ENCODE measurements at places on chromosomes 2 and 18.
A peak's percentile ranks its signal among the peaks of the same experiment; 100 is the strongest.

DNA sequence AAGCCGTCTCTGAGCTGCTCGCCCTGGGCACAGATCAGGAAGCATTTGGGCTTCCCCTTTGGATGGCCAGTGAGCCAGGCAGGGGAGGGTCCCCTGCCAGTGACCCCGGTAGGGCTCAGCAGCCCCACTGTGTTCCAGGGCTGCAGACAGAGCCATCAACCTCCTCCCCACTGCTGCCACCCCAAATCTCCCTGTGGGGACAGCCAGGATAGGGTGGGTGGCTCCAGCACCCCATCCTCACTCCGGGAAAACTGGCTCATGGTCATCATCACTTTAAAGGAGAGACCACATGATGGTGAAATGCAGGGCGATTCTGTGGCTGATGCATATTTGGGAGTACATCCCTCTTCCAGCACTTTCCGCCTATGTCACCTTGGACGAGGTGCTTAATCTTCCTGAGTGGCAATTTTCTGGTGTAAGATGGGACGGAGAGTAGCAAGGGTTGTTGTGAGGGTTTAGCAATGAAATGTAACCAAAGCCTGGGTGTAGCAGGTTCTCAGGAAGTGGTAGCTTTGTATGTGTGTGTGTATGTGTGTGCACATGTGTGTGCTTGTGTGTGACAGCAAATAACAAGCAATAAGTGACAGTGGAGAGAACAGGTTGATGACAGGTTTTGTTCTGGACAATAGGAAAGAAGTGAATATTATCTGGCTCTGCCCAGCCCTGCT lies 61.8 kb downstream of the ACAA2 start:
- no peaks in the 10 kb centered on the region for H3K36me3 ChIP-seq
- no peak overlapping the region for H3K4me3 ChIP-seq
- H3K4me1 ChIP-seq, result no peaks in the 10 kb centered on the region
- no peaks in the 10 kb centered on the region for H3K27me3 ChIP-seq
- no peak for DNase-seq
- no peak overlapping the region for H3K27ac ChIP-seq

- no peak overlapping the region for H3K4me3 ChIP-seq
- no peak overlapping the region for H3K27ac ChIP-seq
- H3K4me1 ChIP-seq, result no peaks in the 10 kb centered on the region
- no peaks in the 10 kb centered on the region for H3K27me3 ChIP-seq
- no peaks in the 10 kb centered on the region for H3K36me3 ChIP-seq
These were observed 83.2 kb downstream of the TFCP2L1 start for GRCh38 chr2:121201796-121202195.

- no peaks in the 10 kb centered on the region for H3K4me1 ChIP-seq
- H3K36me3 ChIP-seq, result no peaks in the 10 kb centered on the region
- H3K27me3 ChIP-seq, result no peaks in the 10 kb centered on the region
These were observed 56.0 kb downstream of the DGKD start for GRCh38 chr2:233410196-233410760.

GRCh38 chr2:122451040-122451439 lies 695.6 kb downstream of the TSN start:
- H3K27ac ChIP-seq, result no peak overlapping the region
- no peaks in the 10 kb centered on the region for H3K27me3 ChIP-seq
- DNase-seq, result peak; percentile 27
- H3K4me3 ChIP-seq, result no peak overlapping the region

GRCh38 chr2:225996462-225996828 lies 596.9 kb downstream of the NYAP2 start:
- H3K27ac ChIP-seq, result no peak overlapping the region
- H3K4me3 ChIP-seq, result no peak overlapping the region
- no peak for DNase-seq
- H3K36me3 ChIP-seq, result no peaks in the 10 kb centered on the region
- H3K4me1 ChIP-seq, result no peaks in the 10 kb centered on the region

DNA sequence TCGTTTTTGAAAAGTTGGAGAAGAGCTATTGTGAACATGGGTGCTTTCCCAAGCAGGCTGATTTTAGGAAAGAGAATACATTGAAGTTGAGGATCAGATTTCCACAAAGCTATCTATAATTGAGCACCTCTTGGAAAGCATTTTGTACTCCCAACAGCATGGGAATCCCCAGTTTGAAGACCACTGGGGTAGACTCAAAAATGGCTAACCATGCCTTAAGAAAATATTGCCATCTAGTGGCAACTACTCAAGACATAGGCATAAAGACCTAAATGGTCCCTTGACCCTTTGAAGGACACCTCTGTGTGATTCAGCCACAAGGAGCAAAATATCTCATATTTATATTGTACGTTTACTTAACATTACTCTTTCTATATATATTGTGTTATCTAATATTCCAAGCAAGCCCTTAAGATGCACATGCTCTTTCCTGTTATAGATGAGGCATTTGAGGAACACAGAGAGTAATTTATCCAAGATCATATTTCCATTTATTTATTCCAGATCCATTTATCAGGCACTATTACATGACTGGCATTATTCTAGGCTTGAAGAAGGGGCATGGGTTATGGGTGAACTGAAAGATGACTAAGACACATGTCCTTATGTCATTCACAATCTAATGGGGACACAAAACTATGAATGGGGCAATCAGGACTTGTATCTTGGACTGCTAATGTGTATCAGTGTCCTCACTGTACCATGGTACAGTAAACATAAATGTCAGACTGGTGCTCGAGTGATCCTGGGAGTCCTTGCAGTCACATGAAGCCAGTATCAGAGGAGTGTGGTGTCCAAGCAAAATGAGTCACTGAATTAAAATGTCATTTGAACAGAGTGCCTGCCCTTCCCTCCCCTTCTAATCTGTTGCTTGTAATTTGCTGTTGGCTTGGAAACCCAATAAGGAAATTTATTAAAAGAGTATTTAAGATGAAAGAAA lies 121.0 kb upstream of the XPO1 start:
- no peaks in the 10 kb centered on the region for H3K36me3 ChIP-seq
- no peaks in the 10 kb centered on the region for H3K4me1 ChIP-seq
- DNase-seq, result peak; percentile 45
- no peak overlapping the region for H3K27ac ChIP-seq

GRCh38 chr2:48448274-48449061 lies 81.5 kb upstream of the STON1 start:
- H3K36me3 ChIP-seq, result no peaks in the 10 kb centered on the region
- H3K4me3 ChIP-seq, result no peak overlapping the region
- H3K27ac ChIP-seq, result no peak overlapping the region
- DNase-seq, result no peak

- peaks cover 4% of the 10 kb centered on the region for H3K4me1 ChIP-seq
- no peaks in the 10 kb centered on the region for H3K36me3 ChIP-seq
- no peak overlapping the region for H3K4me3 ChIP-seq
- no peak for DNase-seq
- no peaks in the 10 kb centered on the region for H3K27me3 ChIP-seq
- H3K27ac ChIP-seq, result no peak overlapping the region
These were observed 95.9 kb downstream of the FMNL2 start for GRCh38 chr2:152430876-152431275.

- no peaks in the 10 kb centered on the region for H3K27me3 ChIP-seq
- H3K4me1 ChIP-seq, result no peaks in the 10 kb centered on the region
- H3K36me3 ChIP-seq, result no peaks in the 10 kb centered on the region
- no peak for DNase-seq
These were observed 84.3 kb downstream of the RAPGEF4 start for GRCh38 chr2:172819943-172820342.

All from iPS DF 6.9 (cell line).